Germinal center (tissue), 1 donor: ENCODE measurements at places on chromosomes 3 and 15.

- no peak for DNase-seq
Measured at GRCh38 chr15:60091157-60091556, 87.0 kb downstream of the FOXB1 start.

GRCh38 chr3:52570076-52570475 is 33.7 kb downstream of the UQCC5 start:
- no peak for DNase-seq

GRCh38 chr3:130851277-130851676 is 42.6 kb upstream of the ATP2C1 start:
- no peak for DNase-seq

DNA sequence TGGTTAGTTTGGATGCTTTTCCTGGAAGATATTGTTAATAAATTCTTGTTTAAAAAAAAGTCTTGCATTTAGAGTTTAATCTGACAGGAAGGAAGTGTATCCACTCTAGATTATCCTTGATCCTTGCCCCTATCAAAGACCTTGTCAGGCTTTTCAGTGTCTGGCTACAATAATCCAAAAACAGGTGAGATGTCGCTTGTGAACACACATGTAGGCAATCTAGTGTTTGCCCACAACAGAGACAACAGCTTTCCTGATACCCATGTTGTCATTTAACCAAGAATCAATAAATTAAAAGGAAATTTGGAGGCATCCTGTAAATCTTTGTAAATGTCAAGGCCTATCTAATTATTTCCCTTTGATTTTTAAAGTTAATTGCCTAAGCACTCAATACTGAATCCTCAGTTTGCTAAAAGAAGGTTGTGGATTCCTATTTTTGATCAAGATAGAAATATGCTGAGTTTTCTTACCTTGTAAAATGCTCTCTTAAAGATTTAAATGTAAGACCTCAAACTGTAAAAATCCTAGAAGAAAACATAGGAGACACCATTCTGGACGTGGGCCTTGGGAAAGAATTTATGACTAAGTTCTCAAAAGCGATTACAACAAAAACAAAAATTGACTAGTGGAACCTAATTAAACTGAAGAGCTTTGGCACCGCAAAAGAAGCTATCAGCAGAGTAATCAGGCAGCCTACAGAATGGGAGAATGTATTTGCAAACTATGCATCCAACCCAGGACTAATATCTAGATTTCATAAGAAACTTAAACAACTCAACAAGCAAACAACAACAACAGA is 207.7 kb downstream of the NAALADL2 start:
- no peak for DNase-seq

- no peak for DNase-seq
Measured at GRCh38 chr3:16168211-16168610, 6.3 kb upstream of the GALNT15 start.

- peak; percentile 30 for DNase-seq
Measured at GRCh38 chr3:129398803-129399144, 29.7 kb downstream of the EFCAB12 start.

DNA sequence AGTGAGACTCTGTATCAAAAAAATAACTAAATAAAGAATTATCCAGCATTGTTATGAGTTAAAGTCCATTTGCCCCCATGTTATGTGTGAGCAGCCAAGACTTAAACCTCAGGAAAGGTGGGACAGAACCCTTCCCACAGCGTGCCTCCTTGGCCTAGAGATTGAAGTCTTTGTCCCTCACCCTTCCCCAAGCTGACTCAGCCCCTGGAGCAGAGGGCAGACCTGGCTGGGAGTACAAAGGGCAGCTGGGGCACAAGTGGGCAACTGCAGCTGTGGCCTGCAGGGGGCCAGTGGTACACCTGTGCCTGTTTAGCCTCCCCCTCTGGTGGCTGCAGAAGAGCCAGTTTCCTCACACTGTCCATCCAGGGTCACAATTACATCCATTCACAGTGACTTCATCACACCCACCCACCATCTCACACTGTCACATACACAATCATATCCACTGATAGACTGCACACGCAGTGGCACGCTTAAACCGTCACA is 940 bp upstream of the ACY1 start:
- DNase-seq: peak; percentile 76

DNA sequence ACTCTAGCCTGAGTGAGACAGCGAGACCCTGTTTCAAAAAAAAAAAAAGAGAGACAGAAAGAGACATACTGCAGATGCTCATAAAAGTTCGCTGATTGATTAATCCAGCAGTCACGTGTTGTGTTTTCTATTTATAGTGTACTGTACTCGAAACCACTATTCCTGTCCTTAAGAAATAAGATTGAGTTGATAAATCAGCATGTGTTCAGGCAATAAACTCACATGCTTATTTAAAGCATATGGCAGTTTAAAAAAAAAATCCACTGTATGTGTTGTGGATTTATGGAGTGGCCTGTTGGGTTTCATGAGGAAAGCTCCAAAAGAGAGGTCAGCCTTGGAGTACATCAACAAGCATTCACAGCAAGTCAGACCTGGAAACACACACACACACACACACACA is 17.7 kb downstream of the RPL22L1 start:
- no peak for DNase-seq

DNA sequence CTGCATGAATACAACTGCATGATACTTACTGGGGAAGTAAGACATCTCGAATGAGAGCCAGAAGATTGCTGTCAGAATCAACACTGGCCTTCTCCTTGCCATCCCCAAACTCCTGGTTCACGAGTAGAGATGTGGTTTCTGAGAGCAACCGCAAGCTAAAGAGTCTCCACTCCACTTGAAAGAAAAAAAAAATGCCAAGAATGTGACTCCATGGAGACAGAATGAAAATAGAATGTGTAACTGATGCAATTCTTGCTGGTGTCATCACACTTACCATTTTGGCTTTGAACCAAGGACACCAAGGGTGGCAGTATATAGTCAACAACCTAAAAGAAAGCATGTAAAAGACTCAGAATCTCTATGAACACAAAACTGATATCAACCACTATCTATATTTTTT is 280.4 kb downstream of the ULK4 start:
- no peak for DNase-seq

- DNase-seq: no peak
Measured at GRCh38 chr3:139288266-139288821, 55.5 kb upstream of the MRPS22 start.

- DNase-seq: no peak
Measured at GRCh38 chr15:80587816-80588456, 107.2 kb upstream of the ABHD17C start.

DNA sequence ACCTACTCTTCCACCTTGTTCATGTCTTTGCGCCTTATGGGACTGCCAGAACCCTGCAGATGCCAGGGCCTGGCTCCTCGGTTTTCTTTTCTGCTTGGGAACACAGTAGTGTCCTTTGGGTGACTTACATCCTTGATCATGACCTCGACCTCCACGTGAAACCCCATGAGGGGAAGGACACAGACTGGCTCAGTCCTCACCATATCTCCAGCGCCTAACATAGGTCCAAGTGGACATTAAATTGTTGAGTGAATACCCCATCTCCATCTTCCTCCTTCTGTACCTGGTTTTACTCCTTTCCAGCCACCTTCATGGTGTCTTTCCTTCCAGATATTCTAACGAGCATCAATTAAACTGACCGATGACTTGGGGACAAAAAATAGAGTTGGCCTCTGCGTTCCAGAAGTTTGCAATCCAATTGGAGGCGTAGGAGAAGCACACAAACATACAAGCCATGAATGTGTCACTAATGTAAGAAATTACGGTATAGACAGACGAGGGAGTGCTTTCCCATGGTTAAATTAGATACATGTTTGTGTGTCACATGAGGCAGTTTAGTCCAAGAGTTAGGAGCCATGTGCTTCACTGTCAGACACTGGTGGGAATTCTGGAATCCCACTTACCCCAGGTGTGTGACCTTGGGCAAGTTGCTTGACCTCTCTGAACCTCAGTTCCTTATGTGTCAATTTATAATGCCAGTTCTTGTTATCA is 907 bp upstream of the HERC1 start:
- DNase-seq: no peak

- no peak for DNase-seq
Measured at GRCh38 chr3:197586181-197586580, 30.4 kb upstream of the BDH1 start.

- no peak for DNase-seq
Measured at GRCh38 chr3:126350502-126351085, 6.6 kb downstream of the KLF15 start.

DNA sequence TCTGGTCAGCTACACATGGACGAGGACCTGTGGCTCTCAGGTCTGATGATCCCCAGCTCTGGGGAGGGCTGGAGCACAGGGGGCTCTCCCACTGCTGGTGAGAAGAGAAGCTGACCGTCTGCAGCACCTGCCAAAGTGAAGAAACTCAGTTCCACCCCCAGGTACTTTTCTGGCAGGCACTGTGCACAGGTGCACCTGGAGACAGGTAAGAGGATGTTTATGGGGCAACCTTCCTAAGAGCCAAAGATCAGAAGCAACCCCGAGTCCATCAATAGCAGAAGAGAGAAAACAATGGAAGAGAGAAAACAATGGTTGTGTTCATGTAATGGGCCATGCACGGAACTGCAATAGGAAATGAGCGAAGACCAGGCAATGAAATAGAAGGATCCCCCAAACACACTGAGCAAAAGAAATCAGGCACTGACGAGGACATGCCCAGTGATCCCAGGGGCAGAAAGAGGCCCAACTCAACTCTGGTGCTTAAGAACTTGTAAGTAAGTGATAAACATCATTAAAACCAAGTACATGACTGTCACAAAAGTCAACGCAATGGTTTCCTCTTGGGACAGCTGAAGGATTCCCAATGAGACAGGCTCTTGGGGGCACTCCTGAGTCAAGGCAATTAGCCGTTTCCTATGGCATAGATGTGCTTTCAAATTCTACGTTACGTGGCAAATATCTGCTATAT is 95.0 kb upstream of the ALDH1A3 start:
- DNase-seq: no peak

DNA sequence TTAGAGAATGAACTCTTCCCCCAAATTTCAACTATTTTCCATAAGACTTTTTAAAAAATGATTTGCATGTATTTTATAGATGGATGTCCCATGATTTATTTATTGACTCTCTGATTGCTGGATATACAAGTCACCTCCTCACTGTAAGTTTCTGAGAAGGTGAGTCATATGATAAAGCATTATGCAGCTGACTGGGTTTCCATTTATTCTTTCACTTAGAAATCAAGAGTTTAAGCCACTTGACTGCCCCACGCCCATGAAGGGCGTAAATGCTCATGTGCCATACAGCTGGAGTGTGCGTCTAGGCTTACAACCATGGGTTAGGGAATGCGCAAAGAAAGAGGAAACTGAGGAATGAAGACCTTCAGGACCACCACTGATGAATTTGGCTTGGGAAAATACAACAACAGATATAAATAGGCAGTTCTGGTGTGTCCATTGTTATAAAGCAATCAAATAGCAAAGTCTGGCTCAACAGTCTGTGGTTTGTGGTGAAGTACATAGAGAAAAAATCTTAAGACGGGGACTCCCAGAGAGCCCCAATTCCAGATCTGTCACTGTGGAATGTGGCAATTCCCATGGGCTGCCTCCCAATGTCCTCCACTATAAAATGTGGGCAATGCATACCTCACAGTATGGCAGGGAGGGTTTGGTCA is 20.3 kb downstream of the SLCO2A1 start:
- no peak for DNase-seq

DNA sequence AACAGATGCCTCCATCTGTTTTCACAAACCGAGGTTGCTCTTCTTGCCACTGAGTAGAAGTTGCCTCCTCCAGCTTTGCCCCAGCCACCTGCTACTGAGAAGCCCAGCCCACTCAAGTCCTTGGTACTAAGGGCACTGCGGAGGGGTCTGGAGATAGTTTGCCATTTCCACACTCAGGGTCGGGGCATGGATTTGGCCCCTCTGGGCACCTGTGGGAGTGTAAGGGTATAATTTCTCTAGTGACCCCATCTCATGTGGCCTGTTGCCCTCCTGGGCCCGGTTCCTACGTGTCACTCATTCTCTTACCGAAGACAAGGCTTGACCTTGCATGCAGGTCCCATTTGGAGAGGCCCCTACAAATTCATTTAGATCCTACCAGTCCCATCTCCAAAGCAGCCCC is 79.0 kb downstream of the THSD4 start:
- no peak for DNase-seq

DNA sequence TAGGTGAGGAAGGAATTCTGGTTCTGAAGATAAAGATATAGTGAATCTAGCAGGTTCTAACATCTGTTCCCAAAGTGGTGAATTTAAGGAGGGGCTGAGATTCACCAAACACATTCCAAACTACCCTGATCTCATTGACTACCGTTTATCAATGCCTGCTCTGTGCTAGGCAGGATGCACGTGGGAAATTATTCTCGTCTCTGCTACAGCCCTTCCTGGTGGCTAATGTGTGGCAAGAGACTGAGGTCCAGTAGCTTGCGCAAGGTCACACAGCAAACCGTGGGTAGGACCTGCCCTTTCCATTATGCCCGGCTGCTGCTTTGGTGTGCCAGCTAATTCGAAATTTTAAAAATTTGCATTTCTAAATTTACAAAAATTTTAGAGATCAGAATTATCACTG is 209.5 kb upstream of the TRIM42 start:
- no peak for DNase-seq

- DNase-seq: no peak
Measured at GRCh38 chr3:112976001-112976400, 1.1 kb upstream of the CD200R1 start.

- no peak for DNase-seq
Measured at GRCh38 chr15:39131609-39132008, 449.3 kb upstream of the THBS1 start.

DNA sequence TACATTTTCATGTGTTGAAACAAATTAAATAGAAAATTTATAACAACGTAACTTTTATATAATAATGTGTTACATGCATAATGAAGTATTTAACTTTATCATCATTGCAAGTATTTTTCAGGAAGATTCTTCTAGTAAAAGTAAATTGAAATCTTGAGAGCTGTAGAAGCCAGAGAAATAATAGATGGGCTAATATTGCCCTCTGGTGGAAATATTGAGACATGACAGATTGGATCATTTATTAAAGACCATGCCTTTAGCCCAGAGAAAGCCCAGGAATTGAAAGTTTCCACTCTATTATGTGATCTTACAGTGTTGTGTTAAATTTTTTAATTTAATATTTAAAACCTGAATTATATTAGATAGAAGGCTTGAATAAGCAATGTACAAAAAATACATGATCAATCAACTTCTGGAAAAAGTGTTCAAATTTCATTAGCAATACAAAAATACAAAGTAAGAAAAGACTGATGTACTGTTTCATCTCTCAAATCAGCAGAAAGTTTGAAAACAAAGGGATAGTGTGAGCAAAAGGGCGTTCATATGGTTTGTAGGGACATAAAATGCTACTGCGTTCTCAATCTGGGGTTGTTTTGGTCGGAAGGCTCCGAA is 52.7 kb upstream of the SPTSSB start:
- DNase-seq: peak; percentile 29

GRCh38 chr3:77780278-77780996 is 740.5 kb downstream of the ROBO2 start:
- DNase-seq: no peak

DNA sequence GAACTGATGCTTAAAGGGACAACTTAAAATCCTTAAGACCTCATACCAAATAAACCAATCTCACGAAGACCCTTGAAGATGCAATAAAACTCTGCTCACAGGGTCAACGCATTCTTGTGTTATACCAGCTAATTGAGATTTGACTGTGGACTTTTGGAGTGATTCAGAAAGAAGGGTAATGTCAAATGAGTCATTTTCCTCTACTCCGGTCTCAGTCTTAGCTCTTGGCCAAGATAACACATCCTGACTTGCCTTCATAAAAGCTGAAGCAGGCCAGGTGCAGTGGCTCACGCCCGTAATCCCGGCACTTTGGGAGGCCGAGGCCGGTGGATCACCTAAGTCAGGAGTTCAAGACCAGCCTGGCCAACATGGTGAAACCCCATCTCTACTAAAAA is 3.8 kb downstream of the PKM start:
- no peak for DNase-seq

- DNase-seq: peak; percentile 66
Measured at GRCh38 chr3:52934630-52935530, 37.5 kb upstream of the STIMATE start.
